AML-193 (cell line): ENCODE measurements at places on chromosomes 4 and X.

DNA sequence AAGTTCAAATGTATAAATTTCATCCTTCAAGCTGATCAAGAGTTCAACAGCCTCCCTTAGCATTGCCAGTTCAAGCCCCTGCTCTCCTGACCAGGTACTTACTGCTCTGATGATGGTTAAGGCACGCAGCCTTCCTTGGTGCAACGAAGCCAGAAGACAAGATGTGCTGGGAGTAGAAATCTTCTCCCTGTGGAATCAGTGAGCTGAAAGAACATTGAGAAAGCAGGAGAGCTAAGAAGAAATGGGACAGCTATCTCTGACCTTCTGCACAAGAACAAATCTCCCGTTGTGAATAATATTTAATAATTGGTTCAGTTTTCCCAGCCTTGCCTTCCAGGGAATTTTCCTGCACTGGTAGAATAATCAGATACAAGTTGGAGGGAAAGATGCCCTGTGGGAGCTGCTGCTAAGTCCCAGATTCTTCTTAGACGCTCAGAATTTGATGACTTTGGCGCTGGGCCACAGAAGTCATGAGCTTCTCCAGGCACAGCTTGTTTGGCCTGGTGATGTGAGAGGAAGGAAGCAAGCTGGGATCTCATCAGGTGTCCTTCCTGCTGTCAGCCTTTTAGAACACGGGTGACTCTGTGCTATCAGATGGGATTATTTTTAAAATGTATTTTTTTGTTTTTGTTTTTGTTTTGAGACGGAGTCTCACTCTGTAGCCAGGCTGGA, 77.8 kb downstream of the CD38 start:
- DNase-seq: no peak

- no peak for DNase-seq
These were observed 122.2 kb downstream of the CBR4 start for GRCh38 chr4:168887809-168888208.

DNA sequence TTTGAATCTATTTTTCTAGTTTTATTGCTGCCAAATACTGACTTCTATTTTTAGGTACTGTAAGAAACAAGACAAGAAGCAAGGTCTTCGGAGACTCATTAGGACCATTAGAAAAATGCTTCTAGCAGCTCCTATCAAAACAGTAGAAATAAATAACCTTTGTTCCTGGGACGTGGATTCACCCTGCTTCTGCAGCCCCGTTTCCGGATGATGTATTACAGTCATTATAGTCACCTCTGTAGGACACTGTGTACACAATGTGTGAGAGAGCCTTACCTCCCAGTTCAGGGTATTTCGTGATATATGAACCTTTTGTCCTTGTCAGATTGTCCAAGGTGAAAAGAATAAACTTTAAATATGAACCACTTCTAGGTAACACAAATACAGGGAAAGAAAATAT, 484.0 kb upstream of the TECRL start:
- no peak for DNase-seq

DNA sequence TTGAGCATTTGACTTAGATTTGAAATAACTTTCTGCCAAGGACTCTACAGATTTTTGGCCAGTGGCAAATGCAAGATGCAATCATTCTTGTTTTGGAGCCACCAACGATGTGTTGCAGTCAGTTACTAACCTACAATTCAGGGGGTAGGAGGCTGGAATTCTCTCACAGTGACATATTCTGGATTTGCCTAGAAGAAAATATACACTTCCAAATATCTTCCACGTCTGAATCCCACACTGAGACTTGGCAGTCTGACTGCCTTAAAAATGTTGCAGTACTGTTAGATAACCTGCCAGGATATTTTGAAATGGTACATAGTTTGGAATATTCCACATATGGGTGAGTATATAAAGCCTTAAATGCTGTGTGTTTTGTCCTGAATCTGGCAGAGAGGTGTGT, 27.6 kb upstream of the AGTR2 start:
- DNase-seq: no peak

DNA sequence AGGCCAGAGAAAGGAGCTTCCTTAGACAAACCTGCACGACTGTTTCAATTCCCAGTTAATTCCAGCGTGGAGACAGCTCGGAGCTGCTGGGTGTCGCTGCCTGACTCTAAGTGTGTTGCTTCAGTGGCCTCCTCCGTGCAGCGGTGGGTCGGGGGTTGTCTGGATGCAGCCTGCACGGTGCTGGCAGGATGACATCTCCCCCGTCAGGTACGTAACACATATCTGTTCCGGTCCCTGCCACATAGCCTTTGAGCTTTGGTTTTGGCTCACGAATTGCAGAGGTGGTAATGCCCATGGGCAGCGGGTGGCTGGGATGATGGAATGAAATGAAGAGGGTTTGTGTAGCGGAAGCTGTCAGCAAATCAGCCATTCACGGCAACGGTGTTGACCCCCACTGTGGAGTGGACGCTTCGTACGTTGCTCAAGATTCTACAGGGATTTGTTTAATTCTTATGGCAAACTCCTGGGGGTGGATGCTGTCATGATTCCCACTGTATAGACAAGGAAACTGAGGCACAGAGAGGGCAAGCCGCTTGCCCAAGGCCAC, 33.7 kb upstream of the HMX1 start:
- no peak for DNase-seq

DNA sequence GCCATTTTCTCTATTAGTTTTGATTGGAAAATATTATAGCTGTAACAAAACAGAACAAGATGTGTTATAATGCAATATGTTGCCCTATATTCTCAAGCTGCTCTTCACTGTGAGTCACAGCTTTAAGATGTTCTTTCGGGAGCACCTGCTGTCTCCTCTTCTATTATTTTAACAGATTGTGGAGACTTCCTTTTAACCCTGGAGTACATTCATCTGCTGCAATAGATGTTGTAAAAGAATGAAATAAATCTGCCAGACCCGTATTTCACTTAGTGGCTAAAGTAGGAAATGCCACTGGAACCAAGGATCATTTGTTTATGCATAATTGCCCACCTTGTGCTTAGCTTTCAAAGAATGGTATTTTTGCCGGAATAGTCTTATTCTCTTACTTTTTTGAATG, 11.1 kb downstream of the LSM6 start:
- DNase-seq: no peak

DNA sequence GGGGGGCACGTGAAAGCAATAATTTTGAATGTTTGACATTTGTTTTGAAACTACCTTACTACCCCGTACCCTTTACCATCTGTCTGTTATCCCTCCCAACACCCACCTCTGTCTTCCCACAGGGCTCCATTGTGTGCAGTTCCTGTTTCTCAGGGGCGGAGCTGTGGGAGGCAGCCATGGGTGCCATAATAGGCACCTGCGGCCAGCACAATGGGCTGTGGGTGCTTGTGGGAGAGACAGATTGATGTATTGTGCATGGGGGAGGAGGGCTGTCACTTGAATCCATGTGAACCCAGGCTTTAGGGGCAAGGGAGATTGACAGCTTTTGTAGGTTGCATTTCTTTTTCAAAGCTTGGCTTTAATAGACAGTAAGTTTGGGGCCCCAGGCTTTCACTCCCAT, 122.6 kb upstream of the CXorf66 start:
- no peak for DNase-seq

GRCh38 chr4:76559236-76560071, 124.4 kb downstream of the SHROOM3 start:
- DNase-seq: no peak

- no peak for DNase-seq
These were observed 85.7 kb downstream of the ATP10D start for GRCh38 chr4:47570816-47571215.

- no peak for DNase-seq
These were observed 35.1 kb downstream of the PITX2 start for GRCh38 chr4:110587666-110588285.

DNA sequence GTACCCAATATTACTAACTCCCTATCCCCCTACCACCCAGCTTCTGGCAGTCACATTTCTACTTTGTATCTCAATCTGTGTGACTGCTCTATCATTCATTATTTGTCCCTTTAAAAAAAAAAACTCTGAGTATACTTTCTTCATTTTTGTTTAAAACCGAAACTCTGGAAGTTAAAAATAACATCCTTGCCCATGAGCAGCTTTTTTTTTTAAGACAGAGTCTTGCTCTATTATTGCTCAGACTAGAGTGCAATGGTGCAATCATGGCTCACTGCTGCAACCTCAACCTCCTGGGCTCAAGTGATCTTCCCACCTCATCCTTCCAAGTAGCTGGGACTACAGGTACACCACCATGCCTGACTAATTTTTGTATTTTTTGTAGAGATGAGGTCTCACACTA, 15.8 kb downstream of the UBE2K start:
- DNase-seq: no peak

DNA sequence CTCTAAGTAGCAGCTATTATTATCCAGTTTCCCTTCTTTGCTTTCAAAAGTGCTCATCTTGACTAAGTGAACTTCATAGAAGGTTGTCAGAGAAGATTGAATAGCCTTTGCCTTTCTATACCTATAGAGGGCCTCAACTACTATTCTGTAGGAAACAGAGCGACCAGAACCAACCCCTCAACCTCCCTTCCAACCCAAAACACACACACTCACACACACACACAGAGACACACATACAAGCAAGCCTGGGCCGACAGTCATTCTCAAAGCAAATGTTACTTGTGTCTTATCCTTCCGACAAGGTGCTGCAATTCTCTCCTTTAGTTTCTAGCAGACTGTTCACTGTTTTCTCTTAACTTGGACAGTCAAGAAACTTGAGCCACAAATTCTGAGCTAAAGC, 201.6 kb downstream of the DCTD start:
- DNase-seq: no peak

DNA sequence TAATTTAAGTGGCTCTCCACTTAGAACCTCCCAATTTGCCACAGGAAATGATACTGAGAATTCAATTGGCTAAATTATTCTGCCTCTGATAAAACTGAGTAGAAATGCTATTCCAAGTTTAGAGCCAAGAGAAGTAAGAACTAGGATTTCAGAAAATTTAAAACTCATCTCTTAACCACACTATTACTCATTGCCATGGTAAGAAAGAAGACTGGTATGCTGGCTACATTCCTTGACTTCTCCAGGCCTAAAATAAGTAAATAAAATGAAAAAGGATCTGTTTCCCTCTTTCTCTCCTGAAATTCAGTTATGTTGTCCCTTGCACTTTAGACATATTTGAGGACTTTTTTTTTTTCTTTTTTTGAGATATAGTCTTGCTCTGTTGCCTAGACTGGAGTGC, 23.3 kb downstream of the ZNF280C start:
- no peak for DNase-seq

DNA sequence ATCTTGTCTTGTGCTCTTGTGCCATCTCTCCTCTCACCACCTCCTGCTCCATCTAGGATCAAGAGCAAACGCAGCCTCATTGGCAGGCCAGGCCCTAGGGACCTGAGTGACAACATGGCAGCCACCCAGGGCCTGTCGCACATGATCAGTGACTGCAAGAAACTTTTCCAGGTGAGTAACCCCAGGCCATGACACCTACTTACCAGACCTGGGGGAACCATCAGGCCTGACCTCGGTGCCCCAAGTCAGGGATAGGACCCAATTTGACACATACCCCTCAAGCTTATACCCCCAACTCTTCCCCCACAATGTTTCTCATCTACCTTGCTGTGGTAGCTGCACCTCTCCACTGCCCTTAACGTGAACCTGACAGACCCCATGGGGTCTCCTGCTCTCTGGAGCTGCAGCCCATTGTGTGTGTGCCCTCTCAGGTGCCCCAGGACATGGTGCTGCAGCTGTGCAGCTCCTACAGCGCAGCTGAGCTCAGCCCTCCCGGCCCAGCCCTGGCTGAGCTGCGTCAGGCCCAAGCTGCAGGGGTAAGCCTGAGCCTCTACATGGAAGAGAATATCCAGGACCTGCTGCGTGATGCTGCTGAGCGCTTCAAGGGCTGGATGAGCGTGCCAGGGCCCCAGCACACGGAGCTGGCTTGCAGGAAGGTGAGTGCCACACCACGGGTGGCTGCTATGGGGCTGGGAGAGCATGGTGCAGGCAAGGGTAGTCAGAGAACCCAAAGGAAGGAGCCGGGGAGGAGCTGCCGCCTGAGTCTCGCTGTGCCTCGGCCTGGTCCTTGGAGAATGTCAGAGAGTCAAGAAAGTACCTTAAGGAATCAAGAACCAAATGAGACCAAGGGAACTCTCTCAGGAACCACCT, 74.8 kb downstream of the STARD8 start:
- DNase-seq: no peak

GRCh38 chrX:107677501-107677901, 49.2 kb downstream of the PRPS1 start:
- no peak for DNase-seq

DNA sequence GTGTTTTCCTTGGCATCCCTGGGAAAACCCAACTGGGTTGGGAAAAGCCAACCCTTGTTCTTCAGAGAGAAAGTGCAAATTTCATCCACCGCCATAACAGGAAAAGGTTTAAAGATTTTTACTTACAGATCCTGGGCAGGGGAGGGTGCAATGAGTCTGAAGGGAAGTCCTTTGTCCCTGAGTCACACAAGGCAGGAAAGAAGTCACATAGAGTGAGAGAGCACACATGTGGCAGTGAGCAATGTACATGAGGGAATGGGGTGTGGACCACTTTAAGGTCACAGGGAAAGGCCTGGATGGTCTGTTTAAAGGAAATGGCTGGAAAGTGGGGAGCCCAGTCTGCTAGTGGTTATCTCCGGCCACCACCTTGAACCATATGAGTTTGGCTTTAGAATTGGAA, 248.9 kb downstream of the HS3ST1 start:
- no peak for DNase-seq

GRCh38 chrX:68018248-68019203, 414.8 kb downstream of the OPHN1 start:
- DNase-seq: no peak

DNA sequence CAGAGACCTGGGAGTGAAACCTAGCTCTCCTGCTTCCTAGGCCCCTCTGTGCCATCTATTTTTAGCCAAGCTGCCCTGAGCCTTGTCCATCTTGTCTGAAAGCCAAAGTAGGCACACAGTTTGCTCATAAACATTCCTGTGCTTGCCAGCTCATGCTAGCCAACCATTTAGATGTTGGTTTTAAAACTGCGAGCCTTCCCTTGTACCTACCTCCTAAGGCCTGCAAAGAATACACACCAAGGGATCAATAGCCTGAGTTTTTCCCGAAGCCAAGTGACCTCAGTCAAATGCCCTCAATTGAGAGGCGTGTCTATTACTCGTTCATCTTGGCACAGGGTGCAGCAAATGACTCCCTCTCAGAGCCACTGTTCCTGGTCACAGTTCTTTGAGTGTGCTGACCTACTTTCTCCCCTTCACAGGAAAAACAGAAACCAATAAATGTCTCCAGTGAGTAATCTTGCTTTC, 48.5 kb downstream of the ZCCHC12 start:
- DNase-seq: no peak

DNA sequence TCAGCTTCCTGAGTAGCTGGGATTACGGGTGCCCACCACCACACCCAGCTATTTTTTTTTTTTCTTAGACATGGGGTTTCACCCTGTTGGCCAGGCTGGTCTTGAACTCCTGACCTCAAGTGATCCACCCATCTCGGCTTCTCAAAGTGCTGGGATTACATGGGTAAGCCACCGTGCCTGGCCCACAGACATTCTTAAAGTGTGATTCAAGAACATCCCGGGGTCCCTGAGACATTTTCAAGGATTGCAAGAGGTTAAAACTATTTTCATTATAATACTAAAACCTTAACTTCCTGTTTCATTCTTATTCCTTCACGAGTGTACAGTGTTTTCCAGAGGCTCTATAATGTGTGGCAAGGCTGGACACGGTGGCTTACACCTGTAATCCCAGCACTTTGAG, 318.7 kb downstream of the CAMK2D start:
- no peak for DNase-seq
